Neural progenitor cell (in vitro differentiated cells): ENCODE measurements at places on chromosomes 1 and 21. TPM values are rescaled to one million over a fixed set of nuclear protein-coding genes. Genes with fewer than 3 reads are reported as not detected.

CD48 gene
- not detected in 2 replicates for total RNA-seq

AKR7A2 gene
- 37.5 and 92.3 TPM in 2 replicates for total RNA-seq

IFNAR1 gene
- 6.0 and 9.5 TPM in 2 replicates for total RNA-seq

GJA8 gene
- total RNA-seq, result not detected in 2 replicates

CYP2J2 gene
- 0.07 and 0.19 TPM in 2 replicates for total RNA-seq

TDRKH gene
- 26.3 and 30.4 TPM in 2 replicates for total RNA-seq

OR2T29 gene
- not detected in 2 replicates for total RNA-seq

GNAT2 gene
- 0.25 TPM in 1 of 2 replicates, not detected in the other for total RNA-seq

MCOLN2 gene
- total RNA-seq, result 0.11 and 0.59 TPM in 2 replicates

LMOD1 gene
- total RNA-seq, result 0.37 and 1.2 TPM in 2 replicates

NIBAN1 gene
- 0.15 and 0.36 TPM in 2 replicates for total RNA-seq

SPRR4 gene
- total RNA-seq, result not detected in 2 replicates

RYR2 gene
- total RNA-seq, result 0.28 and 0.90 TPM in 2 replicates

UMODL1 gene
- 0.09 TPM in 1 of 2 replicates, not detected in the other for total RNA-seq

KCNK1 gene
- total RNA-seq, result 0.11 and 0.31 TPM in 2 replicates

TBX15 gene
- total RNA-seq, result 2.8 and 2.9 TPM in 2 replicates

KPRP gene
- not detected in 2 replicates for total RNA-seq

LCE1F gene
- not detected in 2 replicates for total RNA-seq

S100A1 gene
- total RNA-seq, result 0.74 TPM in 1 of 2 replicates, not detected in the other

C1orf53 gene
- 1.4 and 5.4 TPM in 2 replicates for total RNA-seq

DCDC2B gene
- total RNA-seq, result not detected in 2 replicates

PTP4A2 gene
- 211 and 540 TPM in 2 replicates for total RNA-seq

PERM1 gene
- not detected in 2 replicates for total RNA-seq

AMY2A gene
- total RNA-seq, result not detected in 2 replicates

CRNN gene
- not detected in 2 replicates for total RNA-seq

GSTM1 gene
- 13.8 and 20.8 TPM in 2 replicates for total RNA-seq

CD247 gene
- 1.3 and 1.5 TPM in 2 replicates for total RNA-seq

DRAXIN gene
- total RNA-seq, result 27.1 and 31.3 TPM in 2 replicates

RPE65 gene
- total RNA-seq, result not detected in 2 replicates

OR14K1 gene
- total RNA-seq, result not detected in 2 replicates

LGALS8 gene
- total RNA-seq, result 17.4 and 28.1 TPM in 2 replicates
